Osteoblast (primary cell): ENCODE measurements at places on chromosomes 2 and 18. TPM values are rescaled to one million over a fixed set of nuclear protein-coding genes. Genes with fewer than 3 reads are reported as not detected.
A peak's percentile ranks its signal among the peaks of the same experiment; 100 is the strongest.

DNA sequence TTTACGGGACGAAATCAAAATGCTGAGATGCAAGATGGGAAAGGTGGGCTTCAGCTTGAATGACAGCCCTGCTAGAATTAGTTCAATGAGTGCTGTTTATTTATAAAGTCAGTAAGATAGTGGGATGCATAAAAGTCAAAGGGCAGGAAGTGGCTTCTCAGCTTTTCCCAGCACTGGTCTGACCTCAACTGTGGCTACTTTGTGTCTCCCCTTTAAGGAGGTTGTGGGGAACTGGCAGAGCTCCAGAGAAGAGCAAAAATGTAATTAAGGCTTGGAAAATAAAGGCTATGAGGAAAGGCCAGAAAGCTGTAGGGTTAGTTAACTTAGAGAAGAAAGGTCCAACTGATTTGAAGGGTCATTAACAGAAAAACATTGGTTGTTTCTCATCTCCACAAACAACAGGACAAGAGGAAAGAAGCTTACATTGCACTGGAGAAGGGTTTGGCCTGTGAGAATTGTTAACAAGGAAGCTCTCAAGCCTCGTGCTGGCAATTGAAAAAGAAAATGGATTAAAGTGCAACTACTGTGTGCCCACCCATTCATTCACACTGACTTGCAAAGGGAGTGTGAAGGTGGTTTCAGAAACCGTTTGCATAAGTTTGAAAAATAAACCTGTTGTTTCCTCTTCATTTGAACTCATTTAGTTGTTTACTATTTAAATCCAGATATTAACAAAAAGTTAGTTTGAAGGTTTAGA is 68.8 kb upstream of the CD28 start:
- H3K4me1 ChIP-seq: peaks cover 15% of the 10 kb centered on the region
- H3K27ac ChIP-seq: peak overlapping the region; percentile 3
- no peaks in the 10 kb centered on the region for H3K27me3 ChIP-seq
- no peak for DNase-seq

DNA sequence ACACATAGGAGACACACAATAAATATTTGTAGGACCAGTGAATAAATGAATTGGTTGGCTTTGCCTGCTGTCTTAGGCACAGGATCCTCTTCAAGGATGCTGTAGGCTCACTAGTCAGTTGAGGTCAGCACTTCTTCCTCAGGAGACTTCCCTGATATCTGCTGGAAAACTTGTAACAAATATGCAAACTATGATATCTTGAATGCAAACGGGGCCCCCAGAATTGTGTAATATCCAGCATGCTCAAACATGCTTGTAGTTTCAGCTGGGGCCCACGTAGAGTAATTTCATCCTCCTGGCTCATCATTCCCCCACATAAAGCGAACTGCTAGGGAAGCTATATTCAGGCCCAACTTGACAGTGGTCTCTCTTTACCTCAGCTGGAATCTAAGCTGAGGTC is 43.6 kb downstream of the POLE4 start:
- no peak overlapping the region for H3K27ac ChIP-seq
- H3K4me1 ChIP-seq: no peaks in the 10 kb centered on the region
- H3K36me3 ChIP-seq: no peaks in the 10 kb centered on the region
- DNase-seq: no peak
- no peak overlapping the region for H3K4me3 ChIP-seq

DNA sequence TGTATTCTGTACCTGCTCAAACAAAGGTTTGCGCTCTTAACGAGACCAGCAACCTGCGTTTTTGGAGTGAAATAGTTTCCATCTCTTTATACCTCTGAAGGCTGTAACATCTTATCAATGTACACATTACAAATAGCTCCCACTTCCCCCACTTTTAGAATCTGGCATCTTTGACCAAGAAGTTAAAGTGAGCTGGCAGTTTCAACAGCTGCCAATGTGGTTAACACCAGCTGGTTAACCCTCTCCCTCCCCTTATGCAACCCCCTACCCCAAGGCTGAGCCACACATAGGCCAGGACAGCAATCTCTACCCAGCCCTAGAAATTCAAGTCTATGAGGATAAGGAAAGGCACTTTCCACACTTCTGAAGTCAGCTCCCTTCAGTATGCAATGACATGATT is 2.2 kb upstream of the SERTAD2 start:
- peaks cover 32% of the 10 kb centered on the region for H3K4me1 ChIP-seq
- no peak for DNase-seq
- peak overlapping the region; percentile 81 for H3K4me3 ChIP-seq
- peak overlapping the region; percentile 96 for H3K27ac ChIP-seq
- no peaks in the 10 kb centered on the region for H3K27me3 ChIP-seq

DNA sequence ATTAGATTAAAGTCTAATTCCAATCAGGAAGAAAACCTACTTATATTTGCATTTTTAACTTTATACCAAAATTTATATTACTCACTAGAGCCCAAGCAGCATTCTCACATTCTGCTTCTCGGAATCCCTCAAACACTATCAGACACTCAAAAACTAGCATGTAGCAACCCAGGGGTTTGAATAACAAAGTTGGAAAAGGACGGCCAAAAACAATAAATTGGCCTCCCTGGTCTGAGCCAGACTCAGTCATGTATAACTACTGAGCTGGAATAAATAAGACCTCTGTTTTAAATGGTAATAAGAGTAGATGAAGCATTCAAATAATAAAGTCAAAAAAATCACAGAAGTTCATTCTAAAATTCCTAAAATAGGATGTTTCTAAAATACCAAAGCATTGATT is 290.9 kb downstream of the IRS1 start:
- H3K27me3 ChIP-seq: no peaks in the 10 kb centered on the region
- no peak overlapping the region for H3K27ac ChIP-seq
- peaks cover 6% of the 10 kb centered on the region for H3K4me1 ChIP-seq
- DNase-seq: no peak
- no peak overlapping the region for H3K4me3 ChIP-seq

- H3K27ac ChIP-seq: no peak overlapping the region
- DNase-seq: no peak
- peaks cover 38% of the 10 kb centered on the region for H3K27me3 ChIP-seq
- H3K4me3 ChIP-seq: no peak overlapping the region
- H3K4me1 ChIP-seq: no peaks in the 10 kb centered on the region
These were observed 17.9 kb upstream of the OTOF start for GRCh38 chr2:26495705-26496297.

- H3K36me3 ChIP-seq: no peaks in the 10 kb centered on the region
- no peak overlapping the region for H3K27ac ChIP-seq
- peaks cover 7% of the 10 kb centered on the region for H3K4me1 ChIP-seq
- no peaks in the 10 kb centered on the region for H3K27me3 ChIP-seq
- no peak for DNase-seq
- no peak overlapping the region for H3K4me3 ChIP-seq
These were observed 8.8 kb downstream of the RALB start for GRCh38 chr2:120261387-120262006.

DNA sequence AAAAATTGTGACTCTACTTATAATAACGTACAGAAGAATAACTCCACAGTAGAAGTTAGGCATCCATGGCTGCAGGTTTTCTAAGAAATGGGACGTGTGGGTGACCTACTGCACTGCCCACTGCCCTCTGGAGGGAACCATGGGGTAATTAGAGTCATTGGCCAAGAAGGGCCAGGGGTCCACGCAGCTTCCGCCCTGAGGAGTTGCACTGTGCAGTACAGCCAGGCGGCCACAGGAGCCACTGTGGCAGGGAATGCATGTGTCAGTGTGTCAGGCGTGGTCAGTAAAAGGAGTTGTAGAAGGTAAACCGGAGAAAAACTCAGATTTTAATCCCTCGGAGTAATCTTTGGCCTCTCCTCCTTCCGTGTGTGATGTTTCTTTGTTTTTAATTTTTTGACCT is 24.8 kb downstream of the NCK2 start:
- H3K27me3 ChIP-seq: no peaks in the 10 kb centered on the region
- no peak for DNase-seq
- no peaks in the 10 kb centered on the region for H3K36me3 ChIP-seq

DNA sequence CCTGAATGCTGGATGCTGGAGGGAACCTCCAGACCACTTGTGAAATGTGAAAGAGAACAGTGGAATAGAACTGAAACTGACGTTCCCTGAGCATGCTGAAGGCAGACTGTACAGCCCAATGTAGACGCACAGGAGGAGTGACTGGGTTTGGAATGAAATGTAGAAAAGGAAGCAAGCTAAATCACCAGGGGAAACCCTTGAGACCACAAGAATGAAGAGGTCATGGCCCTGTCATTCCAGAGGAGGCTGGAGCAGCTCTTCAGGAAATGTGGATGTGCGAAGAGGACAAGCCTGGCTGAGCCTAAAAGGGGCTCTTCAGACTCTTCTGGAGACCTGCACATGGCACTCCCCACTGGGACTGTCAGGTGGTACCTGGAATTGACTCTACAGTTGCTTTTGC is 118.5 kb upstream of the ALPP start:
- H3K27me3 ChIP-seq: no peaks in the 10 kb centered on the region
- H3K4me3 ChIP-seq: peak overlapping the region; percentile 62
- H3K4me1 ChIP-seq: peaks cover 28% of the 10 kb centered on the region
- no peak overlapping the region for H3K27ac ChIP-seq
- peaks cover 14% of the 10 kb centered on the region for H3K36me3 ChIP-seq
- DNase-seq: peak; percentile 86

- H3K36me3 ChIP-seq: no peaks in the 10 kb centered on the region
- no peaks in the 10 kb centered on the region for H3K27me3 ChIP-seq
These were observed 18.7 kb upstream of the SCYGR1 start for GRCh38 chr2:227406177-227407031.

GRCh38 chr2:239155806-239156480 is 244.9 kb downstream of the HDAC4 start:
- no peak overlapping the region for H3K4me3 ChIP-seq
- H3K27me3 ChIP-seq: no peaks in the 10 kb centered on the region

DNA sequence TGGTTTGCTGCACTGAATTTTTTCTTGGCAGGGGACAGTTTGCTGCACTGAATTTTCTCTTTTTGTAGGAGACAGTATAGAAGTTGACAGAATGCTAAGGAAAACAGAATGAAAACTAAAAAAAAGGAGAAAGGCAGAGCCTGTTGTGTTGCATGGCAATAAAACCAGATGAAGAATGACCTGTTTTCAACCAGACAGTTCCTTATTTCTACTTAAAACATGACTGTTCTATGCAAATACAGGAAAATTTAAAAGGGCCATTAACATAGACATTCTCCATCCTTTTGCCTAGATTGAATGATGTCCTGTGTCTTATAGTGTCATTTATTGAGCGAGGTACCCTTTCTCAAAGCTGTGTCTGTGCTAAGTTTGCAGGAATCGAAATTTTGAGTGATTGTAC is 33.3 kb downstream of the ABI2 start:
- H3K4me3 ChIP-seq: no peak overlapping the region
- H3K4me1 ChIP-seq: peaks cover 6% of the 10 kb centered on the region
- H3K27ac ChIP-seq: no peak overlapping the region
- H3K36me3 ChIP-seq: no peaks in the 10 kb centered on the region

DNA sequence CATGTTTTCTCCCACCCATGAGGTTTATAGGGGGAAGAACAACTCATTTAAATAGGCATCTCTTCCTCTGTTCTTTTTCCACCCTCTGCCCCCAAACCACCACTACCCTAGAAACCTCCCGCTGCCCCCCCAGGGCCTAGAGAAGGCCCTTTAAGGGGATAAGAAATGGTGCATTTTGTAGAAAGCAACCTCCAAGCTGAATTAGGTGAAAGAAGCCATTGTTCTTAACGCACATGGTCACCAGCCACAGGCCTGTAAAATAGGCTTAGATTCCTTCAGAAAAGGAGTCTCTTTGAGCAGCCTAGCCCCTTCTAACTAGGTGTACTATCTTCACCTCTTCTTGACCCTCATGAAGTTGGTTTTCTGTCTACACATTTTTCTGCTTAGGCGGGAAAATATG is 118.6 kb upstream of the SP5 start:
- no peaks in the 10 kb centered on the region for H3K36me3 ChIP-seq
- DNase-seq: peak; percentile 3

DNA sequence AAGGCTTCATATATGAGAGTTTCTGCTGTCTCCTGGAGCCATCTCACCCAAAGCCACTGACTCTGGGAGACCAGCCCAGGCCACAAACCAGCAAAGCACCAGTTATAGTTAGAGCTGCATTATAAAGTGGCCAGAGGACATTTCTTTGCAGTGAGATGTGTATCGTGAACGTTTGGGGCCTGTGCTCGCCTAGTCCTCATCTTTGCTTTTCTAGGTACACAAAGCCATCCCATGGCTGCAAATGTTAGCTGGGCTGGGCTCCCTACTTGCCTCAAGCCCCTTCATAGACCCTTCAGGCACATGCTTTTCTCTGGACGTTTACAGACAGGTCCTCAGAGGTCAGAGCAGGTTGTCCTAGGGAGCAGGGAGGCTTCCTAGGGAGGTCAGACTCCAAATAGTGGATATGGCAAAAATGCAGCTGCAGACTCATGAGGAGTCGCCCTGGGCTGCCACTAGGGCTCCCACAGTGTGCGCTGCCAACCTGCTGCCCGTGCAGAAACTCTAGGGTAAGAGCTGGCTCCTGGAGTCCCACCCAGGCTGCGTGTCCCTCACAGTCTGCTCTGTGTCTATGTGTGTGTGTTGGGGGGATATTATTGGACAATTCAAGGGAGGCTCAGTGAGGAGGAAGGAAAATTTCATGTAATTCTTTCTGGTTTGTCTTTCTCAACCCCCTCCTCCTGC is 141.0 kb downstream of the RPIA start:
- H3K27me3 ChIP-seq: no peaks in the 10 kb centered on the region
- H3K4me3 ChIP-seq: no peak overlapping the region
- no peak for DNase-seq
- no peaks in the 10 kb centered on the region for H3K36me3 ChIP-seq
- H3K27ac ChIP-seq: no peak overlapping the region
- H3K4me1 ChIP-seq: no peaks in the 10 kb centered on the region

GRCh38 chr2:176187899-176188773 is at the start of gene HOXD1:
Gene HOXD1 (plus strand): TSS chr2:176188668. CDS start chr2:176188802, 134 bp downstream.
- peaks cover 4% of the 10 kb centered on the region for H3K4me1 ChIP-seq
- no peak within 1 kb of the TSS for H3K27ac ChIP-seq
- peak within 1 kb of the TSS; percentile 75 for H3K4me3 ChIP-seq
- H3K27me3 ChIP-seq: peaks cover 61% of the 10 kb centered on the region
- H3K36me3 ChIP-seq: no peaks in the 10 kb centered on the region

- H3K4me3 ChIP-seq: no peak overlapping the region
- no peaks in the 10 kb centered on the region for H3K4me1 ChIP-seq
- H3K27me3 ChIP-seq: peaks cover 24% of the 10 kb centered on the region
These were observed 12.2 kb upstream of the NFATC1 start for GRCh38 chr18:79383388-79384056.

DNA sequence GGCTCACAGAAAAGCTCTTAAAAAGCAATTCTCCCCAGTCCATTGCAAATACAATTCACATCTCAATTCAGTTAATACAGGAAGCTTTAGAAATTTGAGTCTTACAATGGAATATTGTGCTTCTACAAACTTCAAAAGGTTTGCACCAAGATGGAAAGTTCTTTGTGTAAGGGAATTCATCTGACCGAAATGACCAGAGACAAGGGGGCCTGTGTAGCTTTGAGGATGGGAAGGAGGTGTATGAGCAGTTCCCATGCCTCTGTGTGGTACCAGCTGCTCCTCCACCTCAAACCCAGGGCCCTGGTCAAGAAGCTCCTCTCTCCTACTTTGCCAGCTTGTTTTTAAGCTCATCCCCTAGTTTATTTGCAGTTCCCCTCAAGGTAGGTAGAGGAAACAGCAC is 312.8 kb upstream of the PKDCC start:
- no peak overlapping the region for H3K4me3 ChIP-seq
- H3K27ac ChIP-seq: peak overlapping the region; percentile 6
- peaks cover 31% of the 10 kb centered on the region for H3K4me1 ChIP-seq

The CEP76 gene
- total RNA-seq: 9.7 and 10.1 TPM in 2 replicates

The MATN3 gene
- total RNA-seq: 1.4 and 2.4 TPM in 2 replicates

The AMER3 gene
- not detected in 2 replicates for total RNA-seq
